ENCODE measurements at places on chromosomes 3 and 15.

DNA sequence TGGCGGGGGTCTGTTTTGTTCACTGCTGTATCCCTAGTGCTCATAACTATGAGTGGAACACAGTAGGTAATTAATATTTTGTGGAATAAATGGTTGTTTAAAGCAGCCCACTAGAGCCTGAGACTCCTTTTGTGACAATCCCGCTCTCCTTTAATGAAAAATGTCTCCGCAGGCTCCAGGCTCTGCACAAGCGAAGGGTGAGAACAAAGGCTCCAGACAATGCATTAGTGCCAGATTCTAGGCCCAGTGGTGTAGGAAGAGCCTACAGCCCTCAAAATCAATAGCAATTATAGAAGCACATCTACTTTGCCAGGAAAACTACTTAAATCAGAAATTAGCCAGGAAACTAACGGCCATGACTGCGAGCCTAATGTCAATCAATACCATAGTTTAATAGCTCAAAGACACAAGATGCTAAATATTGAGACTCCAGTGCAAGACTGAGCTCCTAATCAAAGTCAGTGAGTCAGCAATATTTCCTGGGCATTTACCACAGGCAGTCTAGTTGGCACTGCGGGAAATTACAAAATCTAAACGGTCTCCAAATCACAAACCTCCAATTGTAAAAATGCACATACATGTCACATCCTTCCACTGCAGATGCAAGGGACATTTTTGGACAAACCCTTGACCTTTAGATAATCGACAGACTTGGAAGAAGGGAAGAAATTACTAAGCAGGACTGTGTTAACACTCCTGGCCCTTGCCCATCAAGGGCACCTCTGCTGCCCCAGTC is 2.3 kb downstream of the ANXA2 start:
- peak; percentile 22 for DNase-seq

- no peak for DNase-seq
These were observed 941.4 kb downstream of the PLOD2 start for GRCh38 chr3:145219355-145220235.

- no peak for DNase-seq
These were observed 167.6 kb upstream of the ST8SIA2 start for GRCh38 chr15:92226020-92226612.

DNA sequence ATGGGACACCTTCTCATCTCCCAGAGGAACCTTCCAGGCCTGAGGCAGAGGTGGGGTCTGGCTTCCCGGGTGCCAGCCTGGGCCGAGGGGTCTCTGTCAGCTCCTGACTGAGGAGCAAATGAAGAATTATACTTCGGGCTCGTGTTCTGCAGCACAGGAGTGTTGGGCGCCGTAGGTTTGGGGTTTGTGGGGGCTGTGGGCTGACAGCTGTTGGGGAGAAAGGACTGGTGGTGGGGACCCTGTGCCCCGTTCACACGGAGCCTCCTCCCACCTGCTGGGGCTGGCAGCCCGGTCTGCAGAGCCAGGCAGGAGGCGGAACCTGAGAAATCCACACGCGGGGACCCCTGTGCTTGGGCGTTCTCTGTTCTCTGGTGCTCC is 59.7 kb downstream of the ADAMTS7 start:
- DNase-seq = no peak

DNA sequence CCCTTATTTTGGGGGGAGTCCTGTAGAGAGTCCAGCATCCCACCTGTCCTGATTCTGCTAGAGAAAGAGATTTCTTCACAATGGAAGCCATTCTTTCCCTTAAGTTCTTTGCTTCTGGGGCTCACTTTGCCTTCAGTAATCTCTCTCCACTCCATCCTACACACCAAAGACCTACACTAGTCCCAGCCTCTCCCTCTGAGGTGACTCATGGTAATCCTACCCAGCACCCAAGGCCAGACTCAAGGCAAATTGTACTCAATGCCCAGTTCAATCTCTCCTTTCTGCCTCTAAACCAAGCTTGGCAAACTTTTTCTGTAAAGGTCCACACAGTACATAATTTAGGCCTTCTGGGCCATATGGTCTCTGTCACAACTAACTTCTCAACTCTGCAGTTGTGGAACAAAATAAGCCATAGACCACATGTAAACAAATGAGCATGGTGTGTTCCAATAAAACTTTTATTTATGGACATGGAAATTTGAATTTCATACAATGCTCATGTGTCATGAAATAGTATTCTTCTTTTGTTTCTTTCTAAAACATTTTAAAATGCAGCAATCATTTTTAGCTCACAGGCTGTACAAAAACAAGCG is 72.5 kb downstream of the MRPL46 start:
- no peak for DNase-seq

DNA sequence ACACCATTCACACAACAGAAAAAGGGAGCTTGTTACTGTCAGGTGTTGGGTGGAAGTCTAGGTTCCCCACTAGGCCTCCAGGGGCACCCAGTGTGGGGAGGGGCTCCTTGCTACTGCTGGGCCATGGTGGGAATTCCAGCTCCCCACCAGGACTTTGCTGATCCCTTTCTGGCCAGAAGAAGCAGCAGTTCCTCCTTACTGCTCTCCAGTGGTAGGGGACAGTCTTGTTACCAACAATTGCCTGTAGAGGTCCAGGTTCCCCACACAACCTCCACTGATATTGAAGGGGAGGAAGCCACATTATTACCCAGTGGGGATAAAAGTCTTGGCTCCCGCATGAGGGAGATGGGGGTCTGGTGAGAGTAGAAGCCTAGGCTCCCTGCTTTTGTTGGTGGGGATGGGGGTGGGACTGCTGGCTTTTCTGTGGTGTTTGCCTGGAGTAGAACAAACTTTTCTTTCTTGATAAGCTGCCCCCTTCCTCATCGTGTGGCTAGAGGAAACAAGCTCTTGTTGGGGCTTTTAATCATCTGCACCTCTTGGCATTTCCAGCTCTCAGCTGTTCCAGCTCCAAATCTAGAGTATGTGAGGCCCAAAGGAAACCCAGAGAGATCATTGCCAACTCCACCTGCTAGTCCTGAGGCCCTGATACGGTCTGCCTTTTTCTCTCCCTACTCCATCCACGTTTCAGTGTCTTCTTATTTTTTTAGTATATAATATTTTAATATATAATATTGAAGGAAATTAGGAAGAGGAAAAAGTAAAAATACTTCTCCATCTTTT is 824.2 kb downstream of the AGBL1 start:
- no peak for DNase-seq
